ENCODE measurements at places on chromosomes 1 and 21. TPM values are rescaled to one million over a fixed set of nuclear protein-coding genes. Genes with fewer than 3 reads are reported as not detected.

FAM43B gene
- 2.3 TPM for total RNA-seq

ZC3H12A gene
- 7.7 TPM for total RNA-seq

DNA sequence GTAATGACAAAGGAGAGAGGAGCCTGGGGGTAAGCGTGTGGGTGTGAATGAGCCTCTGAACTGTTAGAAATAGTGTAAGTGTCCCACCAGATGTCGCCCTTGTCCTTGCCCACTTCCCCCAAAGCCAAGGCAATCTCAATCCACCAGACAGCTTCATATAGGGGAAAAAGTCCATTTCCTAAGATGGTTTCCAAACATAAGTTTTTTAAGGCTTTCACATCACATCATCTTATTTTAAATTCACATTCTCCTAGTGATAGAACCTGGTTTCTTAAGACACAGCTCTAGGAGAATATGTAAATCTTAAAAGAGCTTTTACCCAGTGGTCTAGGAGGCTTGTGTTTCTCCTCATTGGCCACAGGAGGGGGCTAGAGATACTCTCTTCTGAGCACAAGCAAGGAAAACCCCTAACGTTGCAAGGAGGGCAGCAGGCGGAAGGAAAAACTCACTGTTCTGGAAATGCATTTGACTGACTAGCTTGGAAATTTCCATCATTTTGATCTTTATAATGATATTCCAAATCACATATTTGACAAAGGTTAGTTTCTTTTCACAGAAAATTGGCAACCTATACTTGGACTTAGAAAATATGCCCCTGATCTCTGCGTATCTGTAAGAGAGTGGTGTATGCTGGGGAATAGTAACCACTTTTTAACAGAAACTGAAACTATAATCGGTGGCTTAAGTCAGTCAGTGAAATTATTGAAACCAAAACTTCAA lies 51.9 kb upstream of the LPAR3 start:
- no peaks in the 10 kb centered on the region for H3K36me3 ChIP-seq
- peak overlapping the region; percentile 69 for H3K27ac ChIP-seq
- DNase-seq, result peak; percentile 70
- peak overlapping the region; percentile 40 for H3K4me3 ChIP-seq
- H3K27me3 ChIP-seq, result no peaks in the 10 kb centered on the region
- H3K4me1 ChIP-seq, result no peaks in the 10 kb centered on the region

- no peak overlapping the region for H3K27ac ChIP-seq
- H3K4me1 ChIP-seq, result no peaks in the 10 kb centered on the region
- DNase-seq, result no peak
- H3K4me3 ChIP-seq, result no peak overlapping the region
- H3K36me3 ChIP-seq, result no peaks in the 10 kb centered on the region
Measured at GRCh38 chr1:240237305-240237721, 145.6 kb downstream of the FMN2 start.

DNA sequence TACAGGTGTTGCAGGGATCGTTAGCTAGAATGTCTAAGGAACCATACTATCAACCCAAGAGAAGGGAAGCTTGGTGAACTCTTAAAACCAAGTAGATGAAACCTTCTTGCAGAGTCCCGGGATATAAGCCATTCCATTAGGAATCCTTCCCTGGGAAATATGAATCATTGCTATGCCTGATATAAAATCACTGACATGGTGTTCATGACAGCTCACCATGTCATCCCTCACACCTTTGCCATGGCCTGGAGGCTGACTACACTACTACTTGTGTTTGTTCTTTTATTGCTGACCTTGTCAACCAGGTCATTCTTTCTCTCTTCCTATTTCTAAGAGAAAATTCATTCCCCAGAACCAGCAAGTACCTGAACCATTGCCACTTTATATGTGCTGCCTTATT lies 12.1 kb downstream of the ST6GALNAC3 start:
- H3K4me1 ChIP-seq, result peaks cover 4% of the 10 kb centered on the region
- DNase-seq, result no peak
- no peaks in the 10 kb centered on the region for H3K36me3 ChIP-seq

LAMC2 gene
- total RNA-seq, result 5.9 TPM

GRCh38 chr21:45465611-45466329 lies 60.8 kb downstream of the COL18A1 start:
- no peak overlapping the region for H3K27ac ChIP-seq
- H3K27me3 ChIP-seq, result no peaks in the 10 kb centered on the region
- no peak for DNase-seq

TMIGD3 gene
- not detected for total RNA-seq

SPATC1L gene
- 10.0 TPM for total RNA-seq

DNA sequence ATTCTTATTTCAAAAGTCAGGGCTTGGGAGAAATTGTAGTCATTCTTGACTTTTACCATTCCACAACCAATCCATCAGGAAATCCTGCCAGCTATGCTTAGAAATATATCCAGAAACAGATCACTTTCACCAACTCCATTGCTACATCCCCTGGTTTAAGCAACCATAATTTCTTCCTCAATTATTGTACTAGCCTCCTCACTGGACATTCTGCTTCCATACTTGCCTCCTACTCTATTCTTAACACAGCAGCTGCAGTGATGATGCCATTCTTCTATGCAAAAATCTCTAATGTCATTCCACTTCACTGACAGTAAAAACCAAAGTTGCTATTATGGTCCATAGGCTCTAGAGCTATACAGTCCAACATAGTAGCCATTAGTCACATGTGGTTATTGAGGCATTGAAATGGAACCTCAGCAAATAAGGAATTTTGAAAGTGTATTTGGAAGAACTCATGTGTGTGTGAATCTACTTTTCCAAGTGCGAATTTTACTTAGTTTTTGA lies 110.7 kb upstream of the KIAA0040 start:
- no peaks in the 10 kb centered on the region for H3K4me1 ChIP-seq
- no peak for DNase-seq
- H3K27ac ChIP-seq, result no peak overlapping the region
- no peak overlapping the region for H3K4me3 ChIP-seq

DNA sequence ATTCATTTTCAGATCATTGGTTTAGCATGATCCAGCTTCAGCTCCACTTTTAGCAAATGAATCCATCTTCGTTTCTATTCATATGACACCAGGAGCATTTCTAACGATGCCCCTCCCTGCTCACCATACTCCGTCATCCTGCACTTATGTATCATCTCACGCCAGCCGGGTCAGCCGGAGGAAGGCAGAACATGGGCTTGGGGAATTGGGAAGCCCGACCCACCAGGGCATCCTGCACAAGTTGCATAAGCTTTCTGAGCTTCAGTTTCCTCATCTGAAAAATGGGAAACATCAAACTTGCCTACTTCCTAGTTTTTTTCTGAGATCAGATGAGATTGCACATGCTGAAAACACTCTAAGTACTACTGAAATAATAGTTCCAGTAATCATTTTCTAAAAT lies 194.7 kb downstream of the AK5 start:
- H3K4me1 ChIP-seq, result no peaks in the 10 kb centered on the region
- no peaks in the 10 kb centered on the region for H3K36me3 ChIP-seq
- H3K4me3 ChIP-seq, result no peak overlapping the region

DNA sequence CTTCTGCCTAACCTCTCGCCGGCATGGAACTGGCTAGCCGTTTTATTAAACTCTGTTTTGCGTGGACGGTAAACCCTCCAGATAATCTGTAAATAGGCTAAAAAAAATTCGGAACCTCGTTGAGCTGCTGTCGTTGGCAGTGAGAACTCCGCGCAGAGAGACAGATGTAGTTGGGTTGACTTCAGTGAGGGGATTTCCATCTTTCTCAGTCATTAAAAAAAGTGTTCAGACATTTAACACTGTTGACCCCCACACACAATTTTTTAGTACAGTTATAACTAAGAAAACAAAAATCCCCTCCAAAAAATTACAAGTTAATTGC lies 464 bp downstream of the PARK7 start:
- H3K27me3 ChIP-seq, result no peaks in the 10 kb centered on the region
- peak overlapping the region; percentile 94 for H3K27ac ChIP-seq
- H3K4me3 ChIP-seq, result peak overlapping the region; percentile 81
- no peaks in the 10 kb centered on the region for H3K36me3 ChIP-seq

NID1 gene
- 229 TPM for total RNA-seq

KCNK2 gene
- total RNA-seq, result not detected

DNA sequence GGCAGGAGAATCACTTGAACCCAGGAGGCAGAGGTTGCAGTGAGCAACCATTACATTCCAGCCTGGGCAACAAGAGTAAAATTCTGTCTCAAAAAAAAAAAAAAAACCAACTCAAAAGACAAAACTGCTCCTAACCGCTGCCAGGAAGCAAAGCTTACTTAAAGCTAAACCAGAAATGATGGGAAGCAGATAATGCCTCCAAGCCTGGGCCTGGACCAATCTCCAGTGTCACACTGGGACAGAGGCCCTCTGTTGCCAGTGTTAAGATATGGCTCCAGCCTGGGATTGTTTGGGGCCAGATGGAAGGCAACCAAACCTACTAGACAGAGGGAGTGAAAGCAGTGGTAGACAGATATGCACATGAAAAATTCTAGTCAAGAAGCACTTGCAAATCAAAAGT lies 36.9 kb downstream of the NSL1 start:
- no peak overlapping the region for H3K27ac ChIP-seq
- H3K4me3 ChIP-seq, result no peak overlapping the region
- H3K36me3 ChIP-seq, result no peaks in the 10 kb centered on the region
- DNase-seq, result no peak
- H3K4me1 ChIP-seq, result no peaks in the 10 kb centered on the region

- no peaks in the 10 kb centered on the region for H3K36me3 ChIP-seq
- no peak for DNase-seq
- H3K4me3 ChIP-seq, result no peak overlapping the region
- peak overlapping the region; percentile 39 for H3K27ac ChIP-seq
Measured at GRCh38 chr21:16241479-16241963, 511.7 kb downstream of the USP25 start.

DNA sequence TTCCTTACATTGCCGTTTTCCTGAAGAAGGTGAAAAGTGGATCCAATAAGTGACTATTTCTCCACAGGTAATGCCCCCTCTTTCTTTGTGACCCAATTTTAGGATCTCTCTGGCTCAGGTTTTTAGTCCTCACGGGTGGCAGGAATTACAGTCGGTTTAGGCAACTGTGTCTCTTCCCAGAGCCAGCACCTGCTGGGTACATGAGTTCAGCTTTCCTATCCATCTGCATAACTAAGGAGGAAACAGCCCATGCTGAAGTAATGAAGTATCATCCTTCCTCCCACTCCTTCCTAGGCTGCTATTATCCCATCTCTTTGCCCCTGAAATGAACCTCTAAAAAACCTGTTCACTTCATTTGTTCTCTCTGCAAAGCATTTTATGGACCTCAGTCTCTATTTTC lies 544.6 kb downstream of the NEGR1 start:
- no peak for DNase-seq
- no peaks in the 10 kb centered on the region for H3K36me3 ChIP-seq
- H3K27ac ChIP-seq, result no peak overlapping the region
- no peak overlapping the region for H3K4me3 ChIP-seq
- no peaks in the 10 kb centered on the region for H3K27me3 ChIP-seq
- H3K4me1 ChIP-seq, result no peaks in the 10 kb centered on the region

GRCh38 chr1:215594640-215595039 lies 27.5 kb downstream of the KCTD3 start:
- H3K27ac ChIP-seq, result no peak overlapping the region
- no peak for DNase-seq
- no peaks in the 10 kb centered on the region for H3K4me1 ChIP-seq
- no peaks in the 10 kb centered on the region for H3K36me3 ChIP-seq
- no peaks in the 10 kb centered on the region for H3K27me3 ChIP-seq

DNA sequence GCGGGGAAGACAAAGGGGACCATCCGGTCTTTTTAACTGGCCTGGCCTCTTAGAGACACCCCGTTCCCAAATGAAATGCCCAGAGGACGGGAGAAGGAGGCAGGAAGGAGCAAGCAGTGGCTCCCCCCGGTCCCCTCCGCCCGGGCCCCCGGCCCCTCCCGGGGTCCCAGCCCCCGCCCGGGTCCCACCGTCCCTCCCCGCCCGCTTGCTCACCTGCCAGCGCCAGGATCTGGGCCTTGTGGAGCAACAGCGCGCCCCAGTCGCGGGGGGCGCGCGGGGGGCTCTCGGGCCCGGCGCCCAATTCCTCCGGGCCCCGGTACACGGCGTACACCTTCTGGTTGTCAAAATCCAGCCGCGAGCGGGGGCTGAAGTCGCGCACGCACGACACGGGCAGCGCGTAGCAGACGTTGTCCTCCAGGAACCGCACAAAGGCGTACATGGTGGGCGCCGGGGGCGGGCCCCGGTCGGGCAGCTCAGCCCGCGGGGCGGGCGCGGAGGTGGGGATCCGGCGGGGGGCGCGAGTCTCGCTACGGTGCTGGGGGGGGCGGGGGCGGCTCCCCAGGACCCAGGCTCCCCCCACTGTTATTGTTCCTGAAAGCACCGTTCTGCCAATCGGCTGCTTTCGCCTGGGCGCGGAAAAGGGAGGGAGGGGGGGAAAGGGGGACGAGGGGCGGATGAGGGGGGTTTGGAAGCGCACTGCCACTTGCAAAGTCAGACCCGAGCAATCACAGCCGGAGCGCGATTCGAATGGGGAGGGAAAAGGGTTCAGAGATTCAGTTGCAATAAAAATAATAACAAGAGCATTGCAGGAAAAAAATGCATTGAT lies at the start of gene BEND5:
BEND5 (minus strand) TSS at position 499 of the 826 bp plus-strand sequence; CDS start at position 439, 60 bp downstream.
- H3K36me3 ChIP-seq, result no peaks in the 10 kb centered on the region
- peak within 1 kb of the TSS; percentile 50 for H3K4me3 ChIP-seq
- DNase-seq, result peak; percentile 57

DNA sequence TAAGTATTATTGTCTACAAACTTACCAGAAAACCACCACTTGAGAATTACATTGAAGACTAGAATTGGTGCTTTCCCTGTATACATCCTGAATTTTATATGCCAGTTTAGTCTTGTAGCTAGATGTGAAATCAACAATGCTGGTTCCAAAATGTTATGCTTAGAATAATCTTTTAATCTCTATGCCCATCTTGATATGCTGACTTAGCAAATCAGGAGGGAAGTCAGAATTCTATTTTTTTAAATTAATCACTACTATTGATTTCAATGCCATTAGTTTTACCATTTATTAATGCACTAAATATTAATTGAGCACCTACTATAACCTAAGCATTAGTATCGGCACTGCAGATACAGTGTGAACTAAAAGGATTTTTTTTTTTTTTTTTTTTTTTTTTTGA lies 641.6 kb upstream of the ADGRL4 start:
- H3K27ac ChIP-seq, result no peak overlapping the region
- no peaks in the 10 kb centered on the region for H3K27me3 ChIP-seq
- DNase-seq, result no peak
- no peaks in the 10 kb centered on the region for H3K4me1 ChIP-seq

- DNase-seq, result no peak
- no peaks in the 10 kb centered on the region for H3K36me3 ChIP-seq
- H3K4me1 ChIP-seq, result no peaks in the 10 kb centered on the region
- H3K27me3 ChIP-seq, result no peaks in the 10 kb centered on the region
Measured at GRCh38 chr1:115922801-115923200, 53.5 kb upstream of the SLC22A15 start.

Data from uterus (tissue), 4 donors.